ENCODE measurements at places on chromosomes 11 and 22.

GRCh38 chr22:33864723-33865130 lies 55.5 kb downstream of the LARGE1 start:
- DNase-seq: no peak

- no peak for DNase-seq
Measured at GRCh38 chr11:59223611-59224010, 10.9 kb upstream of the MPEG1 start.

- DNase-seq: no peak
Measured at GRCh38 chr22:43218786-43219185, 31.9 kb upstream of the TTLL12 start.

DNA sequence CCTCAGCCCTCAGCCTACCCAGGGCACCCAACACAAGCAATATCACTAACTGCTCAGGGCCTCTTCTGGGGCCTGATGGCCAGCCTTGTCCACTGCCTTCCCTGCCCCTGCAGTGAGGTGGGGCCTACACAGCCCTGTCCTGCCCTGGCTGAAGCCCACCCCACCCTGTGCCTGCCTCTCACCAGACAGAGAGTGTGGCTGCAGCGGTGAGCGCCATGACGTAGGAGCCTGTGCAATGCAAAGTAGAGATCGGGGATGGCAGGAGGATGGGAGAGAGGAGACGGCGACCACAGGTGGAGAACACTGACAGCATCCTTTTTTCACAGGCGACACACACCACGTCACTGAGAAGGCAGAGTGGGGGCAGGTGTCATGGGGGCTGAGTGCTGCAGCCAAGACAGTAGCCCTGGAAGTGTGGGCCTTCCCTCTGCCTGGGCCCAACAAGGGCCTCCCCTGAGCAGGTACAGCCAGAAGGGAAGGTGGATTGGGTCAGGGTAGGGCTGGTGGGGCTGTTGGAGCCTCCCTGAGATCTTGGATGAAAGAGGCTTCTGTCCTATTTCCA lies 65.3 kb upstream of the CLTCL1 start:
- DNase-seq: no peak

DNA sequence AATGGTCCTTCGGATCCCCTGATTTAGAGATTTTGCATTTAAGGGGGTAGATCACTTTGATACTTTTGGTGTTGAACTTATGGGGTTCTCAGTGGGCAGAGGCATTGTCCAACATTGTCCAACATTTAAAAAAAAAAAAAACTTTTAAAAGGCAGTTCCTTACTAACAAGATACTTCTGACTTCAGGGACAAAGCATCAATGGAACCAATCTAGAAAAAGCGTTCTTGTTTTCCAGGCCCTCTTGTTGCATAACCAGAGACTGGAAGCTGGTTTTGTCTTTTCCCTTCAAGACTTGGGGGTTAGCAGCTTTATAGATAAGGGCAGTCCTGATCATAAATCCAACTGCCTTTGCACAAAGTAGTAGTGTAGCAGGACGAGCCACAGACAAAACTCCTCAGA lies 40.4 kb downstream of the ACER3 start:
- DNase-seq: no peak
